ENCODE measurements at places on chromosomes 5 and 9.

- DNase-seq: no peak
These were observed 1.0 kb upstream of the MXD3 start for GRCh38 chr5:177312649-177313181.

DNA sequence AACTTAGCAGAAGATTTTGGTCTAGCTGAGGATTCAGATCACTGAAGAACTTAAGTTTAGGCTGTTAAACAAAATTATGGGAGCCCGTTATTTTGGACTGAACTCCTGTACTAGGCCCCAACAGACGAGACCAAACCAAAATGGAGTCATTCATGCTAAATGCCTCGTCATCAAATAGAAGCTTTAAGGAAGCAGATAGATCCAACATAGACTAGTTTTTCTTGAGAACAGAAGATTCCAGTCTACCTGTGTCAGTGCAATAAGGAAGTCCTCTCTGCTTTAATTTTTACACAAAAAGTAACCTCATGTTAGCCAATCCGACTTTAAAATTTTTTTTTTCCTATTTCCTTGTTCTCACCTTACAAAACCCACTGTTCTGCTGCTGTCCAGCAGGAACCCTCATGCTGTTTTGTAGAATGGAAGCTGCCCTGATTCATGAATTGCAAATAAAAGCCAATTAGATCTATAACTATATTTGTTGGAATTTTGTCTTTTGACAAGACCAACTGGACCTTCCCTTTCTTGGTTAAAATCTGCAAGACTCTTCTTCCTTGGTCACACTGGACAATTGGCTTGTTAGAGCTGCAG, 29.0 kb upstream of the GOLM1 start:
- no peak for DNase-seq

- DNase-seq: no peak
These were observed 390.3 kb downstream of the PDE4D start for GRCh38 chr5:59503220-59503619.

GRCh38 chr5:162243651-162244050, 176.1 kb downstream of the GABRG2 start:
- DNase-seq: no peak

GRCh38 chr9:137583957-137584356, 5.2 kb upstream of the DPH7 start:
- DNase-seq: no peak

DNA sequence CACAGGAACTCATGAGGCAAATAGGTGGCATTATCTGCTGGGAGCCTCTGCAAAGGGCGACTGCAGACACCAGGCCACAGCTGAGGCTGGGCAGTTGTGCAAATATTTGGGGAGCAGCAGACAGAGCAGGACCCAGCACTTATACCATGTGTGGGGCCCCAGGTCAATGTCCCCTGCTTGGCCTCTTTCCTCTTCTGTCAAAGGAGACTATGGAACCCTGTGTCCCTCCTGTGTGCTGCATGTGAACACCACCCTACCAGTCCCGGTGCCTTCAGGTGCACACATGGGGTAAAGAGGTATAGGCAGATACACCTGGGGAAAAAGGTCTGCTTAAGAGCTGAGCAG, 50.8 kb downstream of the ROR2 start:
- no peak for DNase-seq

DNA sequence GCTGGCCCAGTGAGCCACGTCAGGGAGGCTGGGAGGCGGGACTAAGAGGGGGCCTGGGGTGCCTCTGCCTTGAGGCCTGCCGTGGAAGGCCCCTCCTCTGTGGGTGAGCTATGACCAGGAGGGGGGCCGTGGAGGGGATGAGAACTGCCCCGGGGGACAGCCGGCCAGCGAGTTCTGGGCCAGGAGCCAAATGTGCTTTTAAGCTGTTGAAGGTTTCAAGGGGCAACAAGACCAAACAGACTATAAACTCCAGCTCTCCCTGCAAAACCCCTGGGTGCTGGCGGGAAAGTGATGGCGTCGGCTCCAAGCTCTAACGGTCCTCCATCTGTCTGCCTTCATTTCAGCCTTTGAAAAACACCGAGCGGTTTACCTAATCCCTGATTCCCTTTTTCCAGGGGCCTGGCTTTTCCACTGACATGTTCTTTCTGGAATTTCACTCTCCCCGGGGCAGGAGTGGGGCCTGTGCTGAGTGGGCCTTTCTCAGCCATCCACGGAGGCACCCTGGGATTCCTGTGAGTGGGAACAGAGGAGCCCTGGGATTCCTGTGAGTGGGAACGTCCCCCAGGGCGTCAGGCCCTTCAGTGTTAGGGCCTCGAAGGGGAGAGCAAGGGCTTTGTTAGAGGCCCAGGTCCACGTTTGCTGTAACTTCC, 65.6 kb downstream of the COL5A1 start:
- DNase-seq: no peak

DNA sequence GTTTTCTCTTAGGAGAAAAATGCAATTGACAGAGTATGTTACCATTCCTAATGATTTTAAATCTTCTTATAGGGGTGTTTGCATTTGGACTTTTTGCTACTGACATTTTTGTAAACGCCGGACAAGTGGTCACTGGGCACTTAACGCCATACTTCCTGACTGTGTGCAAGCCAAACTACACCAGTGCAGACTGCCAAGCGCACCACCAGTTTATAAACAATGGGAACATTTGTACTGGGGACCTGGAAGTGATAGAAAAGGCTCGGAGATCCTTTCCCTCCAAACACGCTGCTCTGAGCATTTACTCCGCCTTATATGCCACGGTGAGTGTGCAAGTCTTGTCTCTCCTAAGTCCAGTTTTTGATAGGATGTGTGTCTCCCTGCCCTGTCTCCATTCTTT, 75.7 kb downstream of the BAAT start:
- DNase-seq: no peak

- no peak for DNase-seq
These were observed 34.4 kb upstream of the RANBP6 start for GRCh38 chr9:6049798-6050197.

GRCh38 chr5:154242964-154243376, 52.4 kb downstream of the GALNT10 start:
- DNase-seq: no peak

GRCh38 chr5:1050423-1051365, 42.1 kb downstream of the NKD2 start:
- no peak for DNase-seq

GRCh38 chr5:1194378-1194777, 7.0 kb upstream of the SLC6A19 start:
- DNase-seq: no peak

GRCh38 chr5:59724482-59725391, 168.8 kb downstream of the PDE4D start:
- no peak for DNase-seq

DNA sequence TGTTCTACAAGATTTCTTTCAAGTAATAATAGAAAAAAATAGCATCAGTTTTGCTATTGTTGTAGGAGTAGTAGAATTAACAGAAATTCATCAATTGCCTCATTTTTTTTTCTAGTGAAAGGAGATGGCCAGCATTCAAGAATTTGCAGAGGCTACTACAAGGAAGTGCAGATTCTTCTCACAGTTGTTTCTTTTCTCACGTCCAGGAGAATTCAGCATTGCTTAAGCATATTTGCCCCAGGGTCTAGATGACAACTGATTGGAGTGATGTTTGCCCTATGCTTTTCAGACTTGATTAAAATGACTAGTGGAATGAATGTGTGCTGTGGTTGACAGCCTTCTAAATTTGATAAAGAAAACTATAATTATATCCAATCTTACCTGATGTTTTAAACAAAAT, 46.6 kb upstream of the SLC12A2 start:
- no peak for DNase-seq

DNA sequence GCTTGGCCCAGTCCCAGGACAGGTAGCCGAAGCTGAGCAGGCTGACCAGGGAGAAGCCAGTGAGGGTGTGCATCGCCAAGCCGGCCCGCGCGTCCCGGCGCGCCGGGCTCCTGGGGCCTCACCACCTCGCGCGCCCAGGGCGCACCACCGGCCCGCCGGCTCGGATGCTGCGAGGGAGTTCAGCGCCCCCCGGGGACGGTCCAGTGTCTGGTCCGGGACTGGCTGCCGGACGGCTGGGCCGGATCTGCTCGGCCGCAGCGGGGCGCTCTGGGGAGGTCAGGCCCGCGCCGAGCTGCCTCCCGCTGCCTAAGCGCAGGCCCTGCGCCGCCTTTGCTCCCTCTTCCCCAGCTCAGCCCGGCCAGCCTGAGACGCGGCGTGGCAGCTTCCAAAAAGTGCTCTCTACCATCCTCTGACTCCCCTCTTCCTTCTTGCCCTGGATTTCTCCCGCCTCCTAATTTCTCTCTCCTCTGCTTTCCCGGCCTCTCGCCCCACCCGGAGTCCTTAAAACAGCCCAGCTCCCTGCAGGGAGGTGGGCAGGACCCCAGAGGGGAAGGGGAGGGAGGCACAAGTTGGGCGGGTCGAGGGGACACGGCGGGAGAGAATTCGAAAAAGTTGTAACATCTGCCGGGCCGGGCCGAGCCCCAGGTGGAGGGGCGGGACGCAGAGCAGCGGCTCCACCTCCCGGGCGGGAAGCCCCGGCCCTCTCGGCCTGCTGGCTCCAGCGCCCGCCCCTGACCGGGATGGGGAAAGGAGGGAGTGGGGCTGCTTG, at the start of gene ARSI:
TSS of gene ARSI (minus strand) at position 605 of the 769 bp plus-strand sequence. CDS start at position 73, 532 bp downstream.
- DNase-seq: no peak

GRCh38 chr5:544675-545355, 20.6 kb upstream of the SLC9A3 start:
- no peak for DNase-seq

DNA sequence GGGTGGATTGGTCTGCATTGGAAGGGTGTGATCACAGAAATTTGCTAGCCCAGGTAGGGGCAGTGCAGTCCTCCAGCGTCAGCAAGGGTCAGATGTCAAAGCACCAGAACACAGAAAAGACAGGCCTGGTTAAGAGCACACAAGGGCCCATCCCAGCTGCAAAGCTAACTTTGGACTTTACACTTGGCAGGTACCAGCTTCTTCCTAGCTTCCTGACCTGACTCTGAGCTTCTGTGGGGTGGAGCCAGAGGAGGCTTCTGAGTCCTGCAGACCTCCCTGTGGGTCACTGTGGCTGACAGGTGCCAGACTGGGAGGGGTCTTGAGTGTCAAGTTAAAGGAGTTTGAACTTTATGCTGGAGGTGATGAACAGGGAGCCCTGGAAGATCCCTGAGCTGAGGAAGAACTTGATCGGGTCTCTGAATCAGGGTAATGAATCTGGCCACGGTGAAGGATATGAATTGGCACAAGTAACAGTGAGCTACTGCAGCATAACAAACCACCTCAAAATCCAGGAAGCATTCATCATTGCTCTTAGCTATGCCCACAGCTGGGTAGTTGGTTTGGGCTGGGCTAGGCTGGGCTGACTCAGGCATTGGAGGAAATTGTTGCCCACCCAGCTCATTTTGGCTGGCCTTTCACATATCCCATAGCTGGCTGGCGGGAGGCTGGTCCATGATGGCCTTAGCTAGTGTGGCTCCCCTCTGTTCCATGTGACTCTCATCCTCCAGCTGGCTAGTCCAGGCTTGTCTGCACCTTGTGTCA, 63.4 kb downstream of the BARX1 start:
- DNase-seq: no peak

GRCh38 chr5:127980843-127981242, 102.7 kb upstream of the SLC12A2 start:
- no peak for DNase-seq

- no peak for DNase-seq
These were observed 21.1 kb upstream of the DMRTA1 start for GRCh38 chr9:22425551-22425950.

- DNase-seq: no peak
These were observed 291.2 kb downstream of the IRX1 start for GRCh38 chr5:3886524-3887451.

- DNase-seq: no peak
These were observed 22.7 kb upstream of the MROH2B start for GRCh38 chr5:41093803-41094202.

GRCh38 chr5:98292496-98292895, 481.0 kb upstream of the RGMB start:
- no peak for DNase-seq

DNA sequence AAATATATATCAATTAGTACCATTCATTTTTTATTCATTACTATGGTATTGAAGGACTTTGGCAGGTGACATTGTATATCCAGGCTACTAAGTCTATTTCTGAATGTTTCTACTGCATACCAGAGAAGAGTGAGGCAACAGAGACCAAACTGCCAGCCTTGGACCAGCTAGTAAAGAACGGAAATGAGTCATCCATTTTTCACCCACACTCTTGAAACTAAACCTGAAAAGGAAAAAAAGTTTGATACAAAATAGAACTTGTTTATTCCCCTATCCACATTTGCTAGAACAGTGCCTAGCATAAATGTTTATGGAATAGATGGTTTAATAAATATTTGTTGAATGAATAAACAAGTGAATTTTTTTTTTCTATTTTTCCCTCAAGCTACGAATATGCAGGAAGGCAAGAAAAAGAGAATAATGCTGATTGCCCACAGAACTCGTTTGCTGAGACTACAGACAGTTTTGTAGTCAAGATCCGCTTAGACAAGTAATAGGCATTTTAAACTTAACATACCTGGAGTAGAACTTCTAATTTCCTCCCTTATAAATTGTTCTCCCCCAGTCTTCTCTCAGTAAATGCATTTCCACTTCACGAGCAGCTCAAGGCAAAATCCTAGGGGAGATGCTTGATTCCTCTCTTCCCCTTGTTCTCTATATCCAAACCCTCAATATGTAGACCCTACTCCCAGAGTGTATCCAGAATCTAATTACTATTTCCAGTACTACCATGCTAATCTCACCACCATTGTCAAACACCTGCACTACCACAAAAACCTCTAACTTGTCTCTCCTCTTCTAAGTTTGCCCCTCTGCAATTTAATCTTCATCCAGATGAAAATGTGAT, 146.2 kb upstream of the RASA1 start:
- peak; percentile 8 for DNase-seq

GRCh38 chr5:175121457-175121856, 322.5 kb downstream of the DRD1 start:
- no peak for DNase-seq

- no peak for DNase-seq
These were observed 9.4 kb upstream of the REEP5 start for GRCh38 chr5:112931473-112931872.

GRCh38 chr9:99466781-99467180, 244.7 kb downstream of the SEC61B start:
- DNase-seq: no peak

DNA sequence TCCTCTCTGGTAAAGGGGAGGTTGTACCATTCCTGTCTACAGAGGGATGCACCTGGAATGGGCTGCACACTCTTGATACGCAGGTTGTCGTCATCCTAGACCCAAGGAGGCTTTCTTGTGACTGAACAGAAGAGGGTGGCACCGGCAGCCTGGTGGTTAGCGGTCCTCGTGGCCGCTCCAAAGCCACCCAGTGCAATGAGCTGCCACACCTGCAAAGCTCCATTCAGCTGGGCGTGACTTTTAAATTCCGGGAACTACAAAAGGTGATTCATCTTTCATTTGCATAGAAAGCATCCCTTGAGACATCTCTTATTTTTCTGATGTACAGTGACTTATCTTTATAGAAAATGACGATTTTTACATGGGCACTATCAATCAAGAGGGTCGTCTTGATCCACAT, 286.1 kb upstream of the IRX1 start:
- no peak for DNase-seq

All from activated gamma-delta T cell treated with anti-CD3 and anti-CD28 coated beads, Interleukin-2, amount 50 U/mL, for 16 hours (primary cell).